Small intestine (tissue), 16 donors: ENCODE measurements at places on chromosomes 12 and 14.

DNA sequence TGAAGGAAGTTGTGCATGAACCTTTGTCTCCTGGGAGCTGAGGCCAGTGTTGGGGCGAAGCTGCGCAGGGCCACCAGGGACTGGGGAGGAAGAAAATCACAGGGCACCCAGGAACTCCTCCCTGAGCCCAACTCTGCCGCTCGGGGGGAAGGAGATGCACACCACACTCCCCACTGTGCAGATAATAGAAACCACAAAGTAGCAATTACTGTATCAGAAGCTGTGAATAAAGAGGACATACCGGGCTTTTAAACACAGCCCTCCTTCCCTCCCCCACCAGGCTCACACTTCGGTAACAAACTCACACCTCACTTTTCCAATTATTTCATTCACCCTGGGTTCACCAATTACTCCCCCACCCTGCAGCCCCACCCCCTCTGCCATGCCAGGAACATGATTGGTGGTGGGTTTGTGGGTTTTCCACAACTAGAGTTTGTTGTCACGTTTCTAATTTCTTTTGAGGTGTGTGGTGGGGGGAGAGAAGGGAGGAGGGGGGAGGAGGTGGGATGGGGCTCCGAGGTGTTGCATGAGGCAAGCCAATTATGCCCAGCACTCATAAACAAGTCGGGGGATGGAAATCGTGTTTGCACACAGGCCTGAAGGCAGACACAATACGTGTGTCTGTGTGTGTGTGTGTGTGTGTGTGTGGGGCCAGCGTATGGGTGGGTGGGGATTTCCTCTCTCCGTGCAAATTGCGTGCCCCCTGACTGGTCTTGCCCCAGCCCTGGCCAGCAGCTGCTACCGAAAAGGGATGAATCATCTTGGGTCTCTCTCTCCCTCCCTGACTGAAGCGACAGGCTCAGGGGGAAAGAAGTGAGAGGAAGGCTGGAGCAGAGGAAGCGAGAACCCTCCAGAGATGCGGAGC is 103.3 kb downstream of the RBM19 start:
- peaks cover 2% of the 10 kb centered on the region for H3K36me3 ChIP-seq
- no peaks in the 10 kb centered on the region for H3K27me3 ChIP-seq
- H3K4me1 ChIP-seq, result no peaks in the 10 kb centered on the region
- no peak overlapping the region for H3K4me3 ChIP-seq
- H3K27ac ChIP-seq, result no peak overlapping the region
- DNase-seq, result no peak

GRCh38 chr14:95431199-95432143 is 85.0 kb downstream of the SYNE3 start:
- no peak overlapping the region for H3K27ac ChIP-seq
- peak; percentile 50 for DNase-seq
- no peaks in the 10 kb centered on the region for H3K27me3 ChIP-seq
- no peaks in the 10 kb centered on the region for H3K4me1 ChIP-seq
- H3K36me3 ChIP-seq, result no peaks in the 10 kb centered on the region

DNA sequence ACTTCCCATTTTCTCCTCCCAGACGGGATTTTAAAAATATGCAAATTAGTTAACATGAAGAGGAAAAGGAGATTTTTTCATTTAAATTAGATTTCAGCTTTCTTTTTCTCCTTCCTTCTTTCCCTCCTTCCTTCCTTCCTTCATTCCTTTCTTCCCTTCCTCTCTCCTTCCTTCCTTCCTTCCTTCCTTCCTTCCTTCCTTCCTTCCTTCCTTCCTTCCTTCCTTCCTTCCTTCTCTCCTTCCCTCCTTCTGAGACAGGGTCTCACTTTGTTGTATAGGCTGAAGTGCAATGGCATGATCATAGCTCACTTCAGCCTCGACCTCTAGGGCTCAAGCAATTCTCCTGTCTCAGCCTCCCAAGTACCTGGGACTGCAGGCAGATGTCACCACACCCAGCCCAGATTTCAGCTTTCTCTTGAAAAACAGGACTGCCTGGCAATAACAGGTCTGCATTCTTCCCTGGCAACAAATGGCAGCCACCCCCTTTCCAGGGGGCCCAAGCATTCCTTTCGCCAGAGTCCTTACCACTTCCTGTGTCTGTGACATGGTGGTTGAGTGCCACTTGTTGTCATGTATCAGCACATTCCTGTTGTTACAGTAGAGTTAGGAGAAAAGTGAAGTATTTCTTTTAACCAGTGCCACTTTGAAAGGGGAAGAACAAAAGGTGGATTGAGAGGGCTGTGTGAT is 119.1 kb downstream of the PTPN11 start:
- no peaks in the 10 kb centered on the region for H3K27me3 ChIP-seq
- no peak overlapping the region for H3K4me3 ChIP-seq
- no peak for DNase-seq
- no peak overlapping the region for H3K27ac ChIP-seq
- no peaks in the 10 kb centered on the region for H3K36me3 ChIP-seq

DNA sequence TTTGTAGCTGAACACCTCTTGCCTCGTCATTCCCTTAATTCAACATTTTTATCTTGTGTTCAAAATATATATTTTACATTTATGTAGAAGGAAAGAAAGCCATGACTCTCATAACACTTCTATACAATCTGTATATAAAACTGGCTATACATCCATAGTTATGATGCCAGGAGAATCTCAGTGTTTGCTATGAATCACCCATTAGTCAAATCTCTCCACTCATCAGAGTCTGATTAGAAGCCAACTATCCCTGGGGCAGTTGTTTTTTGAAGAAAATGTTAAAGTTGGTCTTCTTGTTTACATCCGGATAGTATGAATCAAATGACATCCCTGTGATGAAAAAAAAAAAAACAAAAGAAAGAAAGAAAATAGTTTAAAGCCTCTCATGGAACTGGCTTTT is 503.9 kb downstream of the NELL2 start:
- H3K4me3 ChIP-seq, result no peak overlapping the region
- H3K27me3 ChIP-seq, result no peaks in the 10 kb centered on the region
- peaks cover 4% of the 10 kb centered on the region for H3K4me1 ChIP-seq
- H3K27ac ChIP-seq, result no peak overlapping the region

DNA sequence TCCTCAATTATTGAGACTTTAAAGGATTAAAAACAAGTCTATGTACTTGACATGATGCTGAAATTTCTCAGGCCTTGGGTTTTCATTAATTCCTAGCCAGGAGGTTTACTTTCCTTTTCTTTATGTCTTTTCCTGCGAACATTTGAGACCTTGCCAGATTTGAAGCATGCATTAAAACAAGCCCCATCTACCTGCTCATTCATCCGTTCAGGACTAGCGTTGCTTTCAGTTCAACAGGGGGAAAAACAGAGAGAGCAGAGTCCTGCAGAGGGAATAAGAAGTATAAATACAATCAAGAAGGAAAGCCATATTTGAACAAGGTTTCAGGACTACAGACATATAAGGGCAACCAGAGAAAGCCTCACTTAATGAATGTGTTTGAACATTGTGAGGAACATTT is 542.4 kb downstream of the DIO2 start:
- H3K27me3 ChIP-seq, result no peaks in the 10 kb centered on the region
- DNase-seq, result no peak
- H3K4me3 ChIP-seq, result no peak overlapping the region
- H3K4me1 ChIP-seq, result no peaks in the 10 kb centered on the region
- no peaks in the 10 kb centered on the region for H3K36me3 ChIP-seq
- H3K27ac ChIP-seq, result no peak overlapping the region
